ENCODE measurements at places on chromosomes 1 and 21. TPM values are rescaled to one million over a fixed set of nuclear protein-coding genes. Genes with fewer than 3 reads are reported as not detected.

NES gene
- polyA plus RNA-seq = 15.7 TPM

GNG4 gene
- polyA plus RNA-seq = 0.33 TPM

CFHR4 gene
- not detected for polyA plus RNA-seq

ANKRD65 gene
- 0.24 TPM for polyA plus RNA-seq

KIAA1614 gene
- polyA plus RNA-seq = 3.6 TPM

ZBTB7B gene
- polyA plus RNA-seq = 8.7 TPM

NUF2 gene
- 8.1 TPM for polyA plus RNA-seq

PLA2G2D gene
- polyA plus RNA-seq = not detected

ALX3 gene
- not detected for polyA plus RNA-seq

AIM2 gene
- polyA plus RNA-seq = not detected

GLIS1 gene
- polyA plus RNA-seq = 0.77 TPM

KRTAP19-3 gene
- polyA plus RNA-seq = not detected

ZSWIM5 gene
- 0.09 TPM for polyA plus RNA-seq

Data from AG04450 (cell line).